ENCODE measurements at places on chromosomes 13 and 19.

- no peak for DNase-seq
Measured at GRCh38 chr13:75390229-75390628, 91.7 kb downstream of the TBC1D4 start.

- DNase-seq, result peak; percentile 68
Measured at GRCh38 chr19:35462476-35462953, 14.5 kb downstream of the FFAR2 start.

DNA sequence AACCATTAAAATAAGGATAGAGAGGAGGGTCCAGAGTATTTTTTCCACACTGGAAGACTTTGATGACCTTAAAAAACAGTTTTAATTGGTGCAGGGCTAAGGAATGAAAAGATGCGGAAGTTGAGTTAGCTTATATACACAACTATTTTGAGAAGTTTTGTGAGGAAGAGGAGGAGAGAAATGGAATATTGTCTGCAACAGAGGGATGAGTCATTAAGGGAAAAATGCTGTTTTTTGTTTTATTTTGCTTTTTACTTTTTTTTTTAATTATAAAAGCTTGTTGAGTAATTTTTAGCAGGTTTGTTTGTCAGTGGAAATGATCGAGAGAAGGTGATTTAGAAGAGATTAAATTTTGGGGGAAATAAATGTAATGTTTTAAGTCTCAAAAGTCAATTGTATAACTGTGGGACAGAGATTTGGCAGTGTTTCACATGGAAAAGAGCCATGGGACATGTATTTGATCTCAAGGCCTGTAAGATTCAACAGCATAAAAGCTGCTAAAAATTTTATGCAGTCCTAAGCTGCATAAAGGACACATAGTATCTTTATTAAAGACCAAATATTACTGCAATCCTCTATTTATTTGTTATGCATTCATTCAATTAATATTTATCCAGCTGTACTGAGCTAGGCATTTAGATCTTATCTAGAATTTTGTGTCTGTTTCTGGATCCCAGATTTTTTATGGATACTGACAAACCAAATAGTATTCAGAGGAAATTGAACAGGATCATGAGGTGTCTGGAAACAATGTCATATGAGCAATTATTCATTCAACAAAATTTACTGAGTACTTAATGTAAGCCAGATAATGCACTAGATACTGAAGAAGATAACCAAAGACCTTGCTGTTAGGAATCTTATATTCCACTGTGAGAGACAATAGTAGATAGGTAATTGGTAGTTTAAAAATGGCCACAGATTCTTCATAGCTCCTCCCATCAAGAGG lies 72.7 kb downstream of the DNAJC15 start:
- no peak for DNase-seq

- no peak for DNase-seq
Measured at GRCh38 chr13:20998649-20999415, 62.6 kb downstream of the LATS2 start.

- DNase-seq, result no peak
Measured at GRCh38 chr13:32278426-32278825, 36.7 kb downstream of the ZAR1L start.
